ENCODE measurements at places on chromosomes 12 and 14.
A peak's percentile ranks its signal among the peaks of the same experiment; 100 is the strongest.

DNA sequence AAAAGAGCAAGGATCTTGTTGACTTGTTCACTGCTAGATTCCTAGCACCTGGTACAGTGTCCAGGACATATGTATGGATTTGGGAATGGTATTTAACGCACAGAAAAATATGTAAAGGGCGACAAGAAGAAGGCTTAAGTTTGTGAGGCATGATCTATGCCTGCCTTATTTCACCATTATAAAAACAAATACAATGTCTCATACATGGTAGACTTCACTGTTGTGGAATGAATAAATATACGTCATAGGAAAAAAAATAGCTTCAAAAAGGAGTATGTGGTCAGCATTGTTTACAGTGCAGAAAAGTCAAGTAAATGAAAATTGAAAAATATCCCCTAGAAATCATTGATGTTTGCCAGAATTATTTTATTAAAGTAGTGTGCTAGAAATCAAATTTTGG lies 30.0 kb downstream of the HCFC2 start:
- DNase-seq = no peak

GRCh38 chr14:53824061-53824460 lies 132.6 kb downstream of the BMP4 start:
- DNase-seq = no peak

GRCh38 chr14:68208626-68209317 lies 389.2 kb downstream of the RAD51B start:
- no peak for DNase-seq

DNA sequence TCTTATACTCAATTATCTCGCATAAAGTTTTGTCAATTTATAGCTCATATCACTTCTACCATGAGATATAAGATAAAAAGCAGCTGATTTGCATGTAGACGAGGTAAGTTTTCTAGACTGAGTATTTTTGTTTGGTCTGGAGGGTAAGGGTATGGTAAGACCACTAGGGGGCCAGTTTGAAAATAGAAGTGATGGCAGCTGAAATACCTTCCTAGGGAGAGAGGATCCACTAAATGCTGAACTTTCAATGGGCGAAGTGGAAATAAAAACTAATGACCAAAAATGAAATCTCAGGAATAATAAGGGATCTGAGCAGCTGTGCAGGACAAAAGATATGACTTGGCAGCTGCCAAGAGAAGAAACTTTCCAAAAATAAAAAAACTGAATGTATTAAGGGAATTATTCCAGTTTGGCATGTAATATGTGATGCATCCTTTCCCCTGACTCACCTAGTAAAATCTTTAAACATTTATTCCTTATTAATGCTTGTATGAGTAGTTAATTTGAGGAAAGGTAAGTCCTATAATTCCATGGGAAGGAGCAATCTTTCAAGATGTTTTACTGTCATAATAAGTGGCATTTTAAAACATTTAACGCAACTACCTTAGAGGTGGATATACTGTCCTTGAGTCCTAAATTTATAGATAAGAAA lies 754.5 kb downstream of the C12orf50 start:
- no peak for DNase-seq

GRCh38 chr12:104710940-104711689 lies 247.0 kb downstream of the SLC41A2 start:
- no peak for DNase-seq

DNA sequence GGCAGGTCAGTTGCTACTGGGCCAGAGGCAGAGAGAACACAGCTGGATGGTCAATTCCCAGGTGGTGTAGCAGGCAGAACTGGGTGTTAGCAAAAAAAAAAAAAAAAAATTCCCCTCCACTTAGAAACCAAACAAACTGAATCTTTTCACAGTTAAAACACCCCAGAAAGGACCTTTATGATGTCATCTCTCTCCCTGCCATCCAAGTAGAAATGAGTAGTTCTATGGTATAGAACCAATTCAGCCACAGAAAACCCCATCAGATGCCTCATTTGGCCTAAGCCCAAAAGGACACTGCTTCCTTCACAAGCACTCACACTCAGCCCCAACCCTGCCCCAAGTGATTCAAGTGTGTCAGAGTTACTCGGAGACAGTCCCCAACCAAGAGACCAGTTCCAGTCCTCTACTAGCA lies 230.8 kb downstream of the DPF3 start:
- DNase-seq = no peak

DNA sequence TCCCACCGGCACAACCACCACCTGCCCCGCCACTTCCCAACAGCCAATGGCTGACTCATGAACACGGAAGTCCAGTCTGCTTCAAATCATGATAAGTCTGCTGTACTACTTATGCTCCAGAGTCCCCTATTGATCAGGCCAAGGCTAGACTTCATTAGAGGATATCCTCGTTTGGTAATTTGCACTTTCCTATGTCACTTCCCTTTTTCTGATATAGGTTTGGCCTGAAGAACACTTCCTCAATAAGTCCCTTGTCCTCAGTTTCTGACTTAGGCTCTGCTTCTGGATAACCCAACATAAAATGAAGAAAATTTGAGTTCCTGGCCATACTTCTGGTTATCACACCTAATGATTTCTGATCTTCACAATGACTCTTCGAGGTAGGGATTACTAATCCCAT lies 45.3 kb downstream of the IFNG-AS1 start:
- no peak for DNase-seq

- DNase-seq = peak; percentile 96
These were observed 12.4 kb downstream of the FAM181A start for GRCh38 chr14:93939304-93940229.

- DNase-seq = peak; percentile 73
These were observed 114.7 kb downstream of the SLC8A3 start for GRCh38 chr14:70073924-70074566.

- DNase-seq = no peak
These were observed 88.0 kb downstream of the ANO6 start for GRCh38 chr12:45303945-45304344.

- peak; percentile 33 for DNase-seq
These were observed 10.0 kb downstream of the TUBA1B start for GRCh38 chr12:49121047-49121696.

- DNase-seq = no peak
These were observed 23.2 kb downstream of the BORCS5 start for GRCh38 chr12:12379831-12380730.

DNA sequence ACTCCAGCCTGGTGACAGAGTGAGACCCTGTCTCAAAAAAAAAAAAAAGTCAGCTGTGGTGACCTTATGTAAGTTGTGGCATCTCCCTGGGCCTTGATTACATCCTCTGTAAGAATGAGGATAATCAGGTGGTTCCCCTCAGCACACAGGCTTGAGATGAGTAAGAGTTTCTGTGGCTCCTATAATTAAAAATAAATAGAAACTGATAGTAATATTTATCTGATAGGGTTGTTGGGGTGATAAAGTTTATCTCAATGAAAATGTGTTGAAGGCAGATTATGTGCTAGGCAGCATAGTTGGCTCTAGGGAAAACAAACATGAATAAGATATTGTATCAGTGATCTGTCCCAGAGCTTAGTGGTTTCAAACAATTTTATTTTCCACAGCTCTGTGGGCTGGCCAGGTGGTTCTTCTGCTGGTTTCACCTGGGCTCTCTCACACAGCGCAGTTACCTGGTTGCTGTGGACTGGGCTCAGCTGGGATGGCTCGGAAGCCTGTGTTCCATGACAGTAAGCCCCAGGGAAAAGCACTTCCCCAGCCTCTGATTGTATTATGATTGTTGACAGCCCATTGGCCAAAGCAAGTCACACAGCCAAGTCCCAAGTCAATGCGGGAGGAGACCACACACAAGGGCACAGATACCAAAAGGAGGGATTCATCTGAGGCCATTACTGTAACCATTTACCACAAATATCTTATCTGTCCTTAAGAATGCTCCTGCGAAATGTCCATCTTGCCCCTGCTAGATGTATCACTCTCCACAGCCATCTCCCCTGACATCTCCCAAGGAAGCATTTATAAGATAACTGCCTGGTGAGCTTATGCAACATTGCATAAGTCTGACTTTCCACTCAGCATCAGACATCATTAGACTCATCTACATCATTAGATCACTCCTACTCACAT lies 151.7 kb downstream of the NUAK1 start:
- DNase-seq = no peak

DNA sequence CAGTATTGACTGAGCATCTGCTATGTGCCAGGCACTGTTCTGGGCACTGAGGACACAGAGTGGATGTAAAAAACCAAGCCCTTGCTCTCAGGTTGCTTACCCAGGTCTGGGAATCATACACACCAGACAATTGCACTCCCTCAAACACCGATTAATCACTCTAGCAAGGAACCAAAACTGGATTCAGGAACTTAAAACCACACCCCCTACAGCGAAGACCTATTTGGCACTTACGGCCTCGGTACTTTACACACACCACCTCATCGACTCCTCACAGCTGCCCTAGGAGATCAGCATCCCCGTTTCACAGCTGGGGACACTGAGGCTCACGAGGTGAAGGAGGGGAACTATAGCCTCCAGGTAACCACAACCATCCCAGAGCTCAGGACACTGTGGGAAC lies 1.6 kb downstream of the GLTP start:
- no peak for DNase-seq
